ENCODE measurements at places on chromosomes 12 and 14.

DNA sequence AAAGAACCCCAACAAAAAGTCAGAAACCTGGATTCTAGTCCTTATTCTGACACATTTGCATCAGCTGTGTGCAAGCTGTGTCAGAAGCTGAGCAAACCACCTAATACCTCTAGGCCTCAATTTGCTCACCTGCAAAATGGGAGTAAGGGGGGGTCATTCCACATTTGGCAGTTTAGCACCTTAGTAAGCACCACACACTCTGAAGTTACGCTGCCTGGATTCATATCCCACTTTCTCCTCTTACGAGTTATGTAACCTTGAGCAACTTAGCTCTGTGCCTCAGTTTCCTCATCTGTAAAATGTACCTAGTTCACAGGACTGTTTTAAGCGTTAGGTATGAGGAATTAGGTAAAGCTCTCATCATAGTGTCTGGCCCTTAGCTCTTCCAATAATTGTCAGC, 218.9 kb downstream of the PPM1H start:
- no peak for DNase-seq

DNA sequence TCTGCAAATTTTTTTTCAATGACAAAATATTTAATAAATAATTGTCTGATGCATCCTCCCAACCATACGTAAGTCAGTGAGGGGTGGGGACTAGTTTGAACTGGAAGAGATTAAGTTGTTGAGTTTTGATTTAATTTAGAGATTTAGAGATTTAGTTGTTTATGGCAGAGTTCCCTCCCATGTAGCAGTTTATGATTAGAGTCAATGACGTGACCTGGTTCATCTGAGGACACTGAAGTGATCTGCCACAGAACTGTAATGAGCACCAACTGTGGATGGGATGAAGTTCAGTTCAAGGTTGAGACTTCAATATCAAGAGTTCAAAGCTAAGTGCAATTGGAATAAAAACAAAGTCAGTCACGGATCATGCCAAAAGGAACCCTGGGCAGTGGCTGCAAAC, 609.3 kb downstream of the NOVA1 start:
- DNase-seq = no peak

- DNase-seq = peak; percentile 95
Observed at GRCh38 chr12:111766608-111767361, at the start of gene ALDH2. TSS of gene ALDH2 (plus strand) at chr12:111766933. CDS start at chr12:111766983, 50 bp downstream.

- no peak for DNase-seq
Observed at GRCh38 chr12:42631513-42631912, 42.0 kb upstream of the PRICKLE1 start.

DNA sequence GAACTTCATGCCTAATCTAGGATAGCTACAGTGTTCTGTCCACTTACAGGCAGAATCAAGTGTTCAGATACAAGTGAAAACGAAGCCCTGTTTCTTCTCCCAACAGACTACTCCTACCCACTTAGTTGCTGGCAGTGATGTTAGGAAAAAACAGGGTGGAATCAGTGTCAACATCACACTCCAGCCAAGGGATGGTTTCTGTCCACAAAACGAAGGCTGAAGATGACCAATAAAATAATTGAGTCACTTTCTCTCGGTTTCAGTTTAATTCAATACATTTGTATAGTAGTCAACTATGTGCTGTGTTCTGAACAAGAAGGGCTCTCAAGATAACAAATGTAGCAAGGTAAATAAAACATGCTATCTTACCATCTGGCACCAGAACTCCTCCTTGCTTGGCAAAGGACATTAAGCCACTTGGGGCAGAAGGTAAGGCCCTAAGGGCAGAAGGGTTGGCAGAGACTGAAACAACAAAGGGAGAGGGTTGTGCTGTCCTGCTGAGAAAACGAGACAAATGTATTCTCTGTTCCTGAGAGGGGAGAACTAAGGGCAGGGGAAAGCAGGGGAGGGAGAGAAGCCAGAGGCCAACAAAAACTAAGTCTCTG, 393.6 kb downstream of the DPF3 start:
- DNase-seq = no peak

DNA sequence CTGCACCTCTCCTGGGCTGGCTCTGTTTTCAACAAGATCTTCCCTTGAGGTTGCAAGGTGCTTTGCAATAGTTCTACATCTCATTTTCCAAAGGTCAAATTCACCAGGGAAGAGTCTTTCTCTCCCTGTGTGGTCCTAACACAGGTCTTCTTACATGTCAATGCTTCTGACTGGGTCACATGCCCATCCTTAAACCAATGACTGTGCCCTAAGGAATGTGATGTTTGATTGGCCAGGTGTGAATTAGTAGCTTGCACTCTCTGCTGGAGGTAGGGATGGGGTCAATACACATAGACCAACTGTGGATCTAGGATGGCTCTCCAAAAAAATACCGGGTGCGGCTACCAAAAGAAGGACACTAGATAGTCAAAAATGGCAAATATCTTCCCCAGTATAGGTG, 19.9 kb upstream of the KCNK10 start:
- no peak for DNase-seq

DNA sequence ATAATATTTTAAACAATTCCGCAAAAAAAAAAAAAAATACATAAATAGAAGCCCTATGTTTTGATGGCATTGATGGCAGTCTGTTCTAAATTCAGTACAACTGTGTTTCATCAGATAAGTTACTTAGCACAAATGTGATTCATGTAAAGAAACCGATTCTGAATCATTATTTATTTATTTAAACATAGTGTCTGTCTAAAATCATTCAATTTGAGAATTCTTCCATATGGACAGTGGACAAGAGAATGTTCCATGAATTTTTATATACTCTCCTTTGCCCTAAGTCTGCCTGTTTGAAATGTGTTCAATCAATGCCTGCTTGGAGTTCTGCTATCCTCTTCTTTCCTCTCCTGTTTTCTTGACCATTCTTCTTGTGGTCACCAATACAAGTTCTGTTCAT, 126.5 kb downstream of the PDE3A start:
- no peak for DNase-seq

All from osteoblast (primary cell).